ENCODE measurements at places on chromosomes 5 and 9.
A peak's percentile ranks its signal among the peaks of the same experiment; 100 is the strongest.

GRCh38 chr5:179852993-179853547, 5.5 kb downstream of the MRNIP start:
- no peak for DNase-seq

DNA sequence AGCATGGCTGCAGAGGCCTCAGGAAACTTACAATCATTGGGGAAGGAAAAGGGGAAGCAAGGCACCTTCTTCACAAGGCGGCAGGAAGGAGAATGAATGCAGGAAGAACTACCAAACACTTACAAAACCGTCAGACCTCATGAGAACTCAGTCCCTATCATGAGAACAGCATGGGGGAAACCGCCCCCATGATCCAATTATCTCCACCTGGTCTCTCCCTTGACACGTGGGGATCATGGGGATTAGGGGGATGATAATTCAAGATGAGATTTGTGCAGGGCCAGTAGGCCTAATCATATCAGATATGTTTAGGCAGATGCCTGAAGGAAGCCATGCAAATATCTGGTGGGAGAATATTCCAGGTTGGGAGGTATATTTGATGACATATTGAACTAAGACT, 1176.4 kb upstream of the CDH18 start:
- DNase-seq: no peak

DNA sequence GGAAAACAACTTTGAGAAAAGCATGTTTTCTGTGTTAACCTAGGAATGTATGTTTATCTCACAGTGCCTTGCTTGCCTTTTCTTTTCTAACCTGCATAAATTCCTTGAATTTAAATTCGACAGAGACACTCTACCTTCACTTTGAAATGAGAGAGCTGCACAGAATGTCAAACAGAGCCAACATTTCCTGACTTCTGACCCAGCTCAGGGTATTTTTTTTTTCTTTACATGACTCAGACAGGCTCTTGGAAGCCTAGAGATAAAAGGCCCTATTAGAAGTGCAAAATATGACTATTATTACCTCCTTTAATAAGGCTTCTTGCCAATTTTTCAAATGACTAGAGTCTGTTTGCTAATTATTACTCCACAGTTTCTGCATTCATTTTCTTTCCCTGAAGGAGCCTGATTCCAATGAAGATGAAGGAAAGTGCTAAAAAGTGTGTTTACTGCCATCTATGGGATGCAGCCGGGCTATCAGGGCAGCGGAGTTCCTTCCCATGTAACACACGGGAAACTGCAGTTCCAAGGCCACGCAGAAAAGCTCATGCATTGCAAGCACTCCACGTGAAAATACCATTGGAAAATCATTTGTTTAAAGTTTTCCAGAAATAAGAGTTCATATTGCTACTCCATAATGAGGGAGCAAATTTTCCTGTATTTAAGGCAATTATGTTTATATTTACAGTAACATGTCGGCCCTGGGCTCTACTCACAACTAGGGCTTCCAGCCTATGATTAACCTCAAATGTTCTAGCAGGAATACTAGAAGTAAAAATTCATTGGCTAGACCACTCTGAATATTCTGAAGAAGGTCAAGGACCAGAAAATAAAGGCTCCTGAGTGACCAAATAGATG, 485.6 kb downstream of the ZSWIM6 start:
- no peak for DNase-seq

DNA sequence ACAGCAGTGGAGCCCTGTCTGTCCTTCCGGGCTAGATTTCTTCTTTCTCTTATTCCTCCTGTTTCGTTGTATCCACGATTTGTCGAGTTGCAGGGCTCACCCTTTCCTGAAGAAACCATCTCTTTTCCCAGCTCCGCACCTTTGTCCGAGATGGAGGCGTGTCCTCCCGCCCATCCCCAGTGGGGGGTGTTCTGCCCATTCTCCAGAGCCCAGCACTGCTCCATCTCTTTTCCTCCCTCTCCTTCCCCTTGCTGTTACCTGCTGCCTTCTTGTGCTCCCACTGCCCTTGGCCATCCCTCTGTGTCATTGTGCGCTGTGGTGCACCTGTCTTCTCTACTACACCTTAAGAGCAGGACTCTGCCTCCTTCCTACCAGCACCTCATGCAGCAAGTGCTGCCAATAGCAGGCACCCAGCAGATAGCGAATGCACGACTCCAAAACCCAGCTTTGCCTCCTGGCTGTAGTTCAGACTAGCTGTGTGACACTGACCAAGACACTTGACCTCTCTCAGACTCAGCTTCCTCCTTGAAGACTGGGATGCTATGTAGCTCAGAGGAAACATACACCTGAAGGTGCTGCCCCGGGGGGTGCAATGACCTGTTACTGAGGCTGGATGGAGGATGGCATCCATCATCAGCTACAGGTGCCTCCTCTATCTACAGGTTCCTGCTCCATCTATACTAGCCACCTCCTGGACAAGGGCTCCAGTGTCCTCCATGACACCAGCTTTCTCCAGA, 8.9 kb downstream of the OR13J1 start:
- DNase-seq: no peak

DNA sequence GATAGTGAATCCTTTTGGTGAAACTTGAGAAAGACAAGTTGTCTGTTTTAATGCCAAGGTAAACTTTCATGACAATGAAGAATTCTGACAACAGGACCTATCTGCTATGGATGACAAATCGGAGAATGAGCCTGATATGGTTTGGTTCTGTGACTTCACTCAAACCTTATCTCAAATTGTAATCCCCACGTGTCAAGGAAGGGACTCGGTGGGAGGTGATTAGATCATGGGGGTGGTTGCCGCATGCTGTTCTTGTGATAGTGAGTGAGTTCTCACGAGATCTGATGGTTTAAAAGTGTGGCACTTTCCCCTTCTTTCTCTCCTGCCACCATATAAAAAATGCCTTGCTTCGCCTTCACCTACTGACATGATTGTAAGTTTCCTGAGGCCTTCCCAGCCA, 1964.1 kb upstream of the CDH9 start:
- no peak for DNase-seq

DNA sequence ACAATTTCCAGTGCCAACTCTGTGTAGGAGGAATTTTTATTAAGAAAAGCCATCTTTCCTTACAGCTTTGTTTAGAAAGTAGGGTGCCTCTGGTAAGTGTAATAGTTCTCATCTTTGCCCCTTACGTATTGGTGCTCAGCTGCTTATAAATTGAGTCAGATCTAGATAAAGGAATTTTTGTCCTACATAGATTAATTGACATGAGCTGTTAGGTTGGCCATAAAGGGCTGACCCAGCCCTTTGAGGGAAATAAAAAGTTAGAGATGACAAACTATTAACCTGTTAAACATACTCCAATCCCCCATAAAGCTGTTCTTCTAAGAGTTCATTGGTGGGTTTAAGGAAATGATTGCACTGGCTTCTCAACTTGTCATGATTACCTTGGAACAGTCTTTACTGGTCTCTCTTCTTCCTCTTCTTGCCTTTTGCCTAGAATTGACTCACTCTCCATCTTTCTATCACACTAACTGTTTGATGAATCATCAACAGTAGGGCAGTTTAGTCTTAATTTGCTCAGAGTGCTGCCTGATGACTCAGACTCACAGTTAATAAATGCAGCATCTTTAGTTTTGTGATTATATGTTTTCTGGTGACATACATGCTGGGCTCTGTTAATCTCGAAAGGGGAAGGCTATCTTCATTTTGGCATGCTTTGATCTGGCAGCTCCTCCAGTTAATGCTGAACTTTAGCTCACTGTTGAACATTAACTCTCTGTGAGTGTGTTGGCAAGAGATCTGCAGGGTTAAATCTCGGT, 51.7 kb downstream of the ARHGAP26 start:
- DNase-seq: no peak

DNA sequence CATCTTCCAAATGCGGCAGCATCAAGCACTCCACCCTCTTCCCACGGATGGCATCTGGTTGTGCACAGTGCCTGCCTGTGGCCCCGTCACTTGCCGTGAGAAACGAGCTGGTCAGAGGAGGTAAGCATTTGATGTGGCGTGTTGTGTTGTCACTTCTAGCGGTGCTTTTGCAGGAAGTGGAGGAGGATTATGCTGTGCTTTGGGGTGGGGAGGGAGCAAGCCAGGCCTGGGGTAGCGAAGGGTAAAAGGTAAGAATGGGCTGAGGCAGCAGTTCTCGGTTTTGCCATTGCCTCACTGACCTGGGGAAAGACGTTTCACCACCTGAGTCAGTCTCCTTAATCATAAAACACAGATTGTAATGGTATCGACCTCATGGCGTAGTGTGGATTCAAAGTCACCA, 2.3 kb upstream of the POMT1 start:
- DNase-seq: peak; percentile 66

DNA sequence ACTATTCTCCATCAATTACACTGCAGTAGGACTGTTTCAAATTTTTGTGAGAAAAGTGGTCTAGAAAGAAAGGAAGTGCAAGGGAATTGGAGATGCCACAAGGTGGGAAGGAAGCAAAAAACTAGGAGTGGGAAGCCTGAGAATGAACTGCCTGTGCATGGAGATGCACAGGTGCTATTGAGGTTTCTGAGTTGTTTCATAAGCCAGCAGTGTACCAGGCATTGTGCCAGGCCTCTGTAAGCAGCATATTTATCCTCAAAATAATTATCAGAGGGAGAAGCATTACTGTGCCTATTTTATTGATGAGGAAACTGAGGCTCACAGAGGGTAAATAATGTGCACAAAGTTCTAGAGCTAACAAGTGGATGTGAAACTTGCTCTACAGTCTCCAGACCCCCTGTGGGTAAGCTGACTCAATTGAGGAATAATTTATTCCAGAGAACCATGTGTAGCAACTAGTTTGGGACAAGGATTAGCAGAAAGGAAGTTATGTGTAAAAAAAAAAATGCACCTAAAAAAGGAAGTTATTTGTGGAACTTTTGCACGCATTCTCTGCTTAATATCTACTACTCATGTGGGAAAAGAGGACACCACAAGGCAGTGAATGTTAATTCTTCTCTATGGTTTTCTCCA, 96.7 kb downstream of the SNCAIP start:
- no peak for DNase-seq

GRCh38 chr5:24816206-24816605, 171.4 kb upstream of the CDH10 start:
- no peak for DNase-seq

DNA sequence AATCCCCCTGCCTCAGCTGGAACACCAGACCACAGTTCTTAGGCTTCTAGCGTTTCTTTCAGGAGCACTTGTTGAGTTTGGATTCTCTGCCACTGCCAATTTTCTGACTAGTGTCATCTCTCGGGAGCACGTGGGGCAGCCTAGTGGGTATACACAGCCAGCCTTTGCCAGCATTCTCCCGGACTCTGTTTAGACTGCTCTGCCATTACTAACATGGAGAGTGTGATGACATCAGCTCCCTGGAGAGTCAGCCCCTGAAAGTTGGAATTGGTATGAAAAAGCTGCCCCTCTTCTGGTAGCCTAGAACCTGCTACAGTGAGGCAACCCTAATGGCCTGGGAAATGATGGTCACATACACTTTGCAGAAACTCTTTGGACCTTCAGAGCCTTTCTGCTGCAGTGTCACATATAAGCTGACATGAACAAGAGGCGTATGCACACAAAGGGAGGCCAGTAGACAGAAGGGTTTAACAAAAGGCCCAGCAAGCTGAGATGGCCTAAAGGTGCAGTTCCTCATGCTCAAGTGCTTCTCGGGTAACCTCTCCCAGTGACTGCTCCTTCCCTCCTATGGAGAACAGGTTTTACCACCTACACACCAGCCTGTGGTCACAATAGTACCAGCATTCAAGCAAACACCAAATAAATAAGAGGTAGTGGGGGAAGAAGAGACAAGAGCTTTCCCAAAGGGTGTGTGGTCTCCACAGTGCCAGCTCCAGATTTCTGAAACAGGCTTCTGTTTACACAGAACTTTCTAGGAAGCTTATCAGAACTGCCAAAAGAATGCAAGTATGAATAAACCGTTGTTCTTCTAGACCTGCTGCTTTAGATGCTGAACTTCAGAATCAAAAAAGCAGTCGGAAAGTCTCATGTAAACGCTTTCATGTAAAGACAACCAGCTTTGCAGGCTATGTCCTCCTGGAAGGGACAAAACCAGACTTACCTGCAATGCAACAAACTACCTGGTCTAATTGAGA, 16.5 kb downstream of the SPACA9 start:
- no peak for DNase-seq

GRCh38 chr5:115458003-115458409, 86.6 kb downstream of the FEM1C start:
- DNase-seq: no peak

DNA sequence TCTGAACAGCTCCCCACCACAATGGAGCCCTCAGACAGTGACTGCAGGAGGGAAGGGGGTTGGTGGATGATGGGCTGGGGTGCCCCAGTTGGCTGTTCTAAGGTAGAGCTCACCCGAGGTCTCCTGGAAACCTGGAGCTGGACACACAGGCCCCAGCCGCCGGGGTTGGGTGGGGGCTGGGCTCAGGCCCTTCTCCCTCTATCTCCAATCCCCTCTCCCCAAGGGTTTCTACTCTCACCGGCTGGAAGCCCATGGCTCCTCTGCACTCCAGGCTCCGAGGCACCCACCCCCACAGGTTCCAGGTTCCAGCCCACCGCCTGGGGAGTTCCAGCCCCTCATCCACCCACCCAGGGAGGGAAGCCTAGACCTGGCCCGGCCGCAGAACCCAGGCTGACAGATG, 766 bp downstream of the NR5A1 start:
- DNase-seq: no peak

DNA sequence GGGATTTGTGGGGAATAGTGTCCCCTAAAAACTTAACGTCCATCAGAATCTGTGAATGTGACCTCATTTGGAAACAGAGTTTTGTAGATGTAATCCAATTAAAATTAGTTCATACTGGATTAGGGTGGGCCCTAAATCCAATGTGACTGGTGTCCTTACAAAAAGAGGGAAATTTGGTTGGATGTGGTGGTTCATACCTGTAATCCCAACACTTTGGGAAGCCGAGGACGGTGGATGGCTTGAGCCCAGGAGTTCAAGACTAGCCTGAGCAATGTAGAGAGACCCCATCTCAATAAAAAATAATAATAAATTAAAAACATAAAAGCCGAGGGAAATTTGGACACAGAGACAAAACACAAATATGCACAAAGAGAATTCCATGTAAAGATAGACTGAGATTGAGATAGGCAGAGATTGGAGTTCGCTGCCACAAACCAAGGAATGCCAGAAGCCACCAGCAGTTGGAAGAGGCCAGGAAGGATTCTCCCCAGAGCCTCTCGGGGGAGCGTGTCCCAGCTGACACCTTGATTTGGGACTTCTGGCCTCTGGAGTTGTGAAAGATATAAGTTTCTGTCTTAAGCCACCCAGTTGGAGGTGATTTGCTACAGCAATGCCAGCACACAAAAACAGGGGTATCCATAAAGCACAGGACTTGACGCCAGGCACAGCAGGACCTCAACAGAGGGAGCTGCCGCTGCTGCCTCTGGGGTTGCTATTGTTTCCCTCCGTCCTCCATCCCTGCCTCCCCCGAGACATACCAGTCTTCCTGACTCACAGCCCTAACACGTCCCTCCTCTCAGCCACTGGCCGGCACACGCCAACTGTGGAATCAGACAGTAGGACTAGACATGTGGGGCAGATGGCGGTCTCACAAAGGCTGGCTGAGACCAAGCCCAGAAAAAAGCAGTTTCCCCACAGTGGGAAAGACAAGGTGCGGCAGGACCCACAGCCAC, 73.8 kb upstream of the IL17B start:
- DNase-seq: no peak

Data from activated naive CD4-positive, alpha-beta T cell treated with anti-CD3 and anti-CD28 coated beads, Interleukin-2, amount 50 U/mL, for 16 hours (primary cell).